NCI-H1694 treated with DMSO at 0.1 percent for 48 hours (cell line): ENCODE measurements at places on chromosomes 7 and 10.

GRCh38 chr10:132245056-132245455 is 58.3 kb downstream of the DPYSL4 start:
- no peak for DNase-seq

- no peak for DNase-seq
Observed at GRCh38 chr7:74334030-74334429, 44.8 kb downstream of the CLIP2 start.

DNA sequence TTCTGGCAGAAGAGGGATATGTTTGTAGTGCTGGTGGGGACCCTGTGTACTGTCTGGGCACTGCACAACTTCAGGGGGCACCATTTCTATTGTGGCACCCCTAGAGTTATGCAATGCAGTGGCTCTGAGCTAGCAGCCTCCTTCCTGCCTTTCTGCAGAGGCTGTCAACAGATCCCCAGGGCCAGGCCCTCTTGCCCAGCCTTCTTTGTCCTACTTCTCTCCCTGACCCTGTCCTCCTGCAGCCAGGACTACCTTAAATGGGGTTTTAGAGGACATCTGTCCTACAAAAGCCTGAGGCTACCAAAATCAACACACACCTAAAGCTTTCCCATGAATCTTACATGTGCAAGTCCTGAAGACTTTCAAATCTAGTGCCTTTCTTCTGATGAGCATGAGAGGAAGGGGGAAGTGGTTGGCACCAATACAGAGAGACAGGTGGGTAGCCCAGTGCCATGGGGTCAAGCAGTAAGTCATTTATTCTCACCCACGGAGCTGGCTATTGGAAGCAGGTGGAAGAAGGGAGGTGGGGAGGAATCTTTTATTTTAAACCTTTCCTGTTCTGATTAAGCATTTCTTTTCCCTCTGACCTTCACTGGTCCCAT is 2.4 kb downstream of the SPOCK2 start:
- DNase-seq: no peak

DNA sequence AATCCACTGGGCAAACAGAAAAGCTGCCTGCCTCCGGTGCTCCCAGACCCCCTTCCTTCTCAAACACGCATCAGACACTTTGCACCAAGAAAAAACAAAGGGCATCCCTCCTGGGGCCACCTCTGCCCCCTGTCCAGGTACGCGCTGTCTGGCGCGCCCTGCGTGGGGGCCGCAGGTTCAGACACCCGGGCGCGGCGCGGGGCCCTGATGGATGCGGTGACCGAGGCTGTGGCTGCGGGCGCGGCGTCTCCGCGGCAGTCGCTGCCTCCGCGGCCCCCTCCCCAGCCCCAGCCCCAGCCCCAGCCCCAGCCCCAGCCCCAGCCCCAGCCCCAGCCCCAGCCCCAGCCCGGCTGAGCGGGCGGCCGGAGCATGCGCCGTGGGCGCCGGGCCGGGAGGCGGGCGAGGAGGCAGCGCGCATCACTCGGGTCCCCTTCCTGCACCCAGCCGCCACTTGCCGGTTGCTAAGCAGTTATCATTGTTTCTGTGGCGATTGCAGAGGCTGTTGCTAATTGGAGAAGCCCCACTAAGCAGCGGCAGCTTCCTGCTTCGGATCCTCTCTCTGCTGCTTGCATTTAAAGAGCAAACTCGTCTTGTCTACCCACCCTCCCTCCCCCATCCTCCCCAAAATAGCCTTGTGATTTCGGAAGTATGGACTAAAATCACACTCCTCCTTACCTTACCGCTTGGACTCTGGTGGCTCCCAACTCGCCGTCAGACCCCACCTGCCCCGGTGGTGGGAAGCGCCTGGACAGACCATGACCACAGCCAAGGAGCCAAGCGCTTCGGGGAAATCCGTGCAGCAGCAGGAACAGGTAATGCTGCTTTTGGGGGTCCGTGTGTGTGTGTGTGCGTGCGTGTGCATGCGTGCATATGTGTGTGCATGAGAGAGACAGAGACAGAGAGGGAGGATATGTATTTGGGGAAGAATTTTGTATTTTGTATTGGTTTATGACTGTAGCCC is 252.8 kb downstream of the DPP6 start:
- no peak for DNase-seq
